ENCODE measurements at places on chromosomes 1 and 21. TPM values are rescaled to one million over a fixed set of nuclear protein-coding genes. Genes with fewer than 3 reads are reported as not detected.
A peak's percentile ranks its signal among the peaks of the same experiment; 100 is the strongest.

Gene ASCL5
- polyA plus RNA-seq = not detected

Gene RHD
- 0.19 TPM for polyA plus RNA-seq

Gene SPRR4
- polyA plus RNA-seq = not detected

Gene PROK1
- 11.1 TPM for polyA plus RNA-seq

Gene ANGPTL3
- polyA plus RNA-seq = 42.2 TPM

Gene SH2D5
- 0.71 TPM for polyA plus RNA-seq

Gene SPRR2E
- not detected for polyA plus RNA-seq

Gene OR2L8
- not detected for polyA plus RNA-seq

Gene TDRD10
- not detected for polyA plus RNA-seq

Gene SGIP1
- polyA plus RNA-seq = 3.5 TPM

Gene CCDC30
- 1.9 TPM for polyA plus RNA-seq

Gene CNKSR1
- 38.6 TPM for polyA plus RNA-seq

Gene EPHX1
- 138 TPM for polyA plus RNA-seq

GRCh38 chr1:61050541-61051442, 31.6 kb upstream of the NFIA start:
- DNase-seq = peak; percentile 54

GRCh38 chr1:178232108-178232507, 138.2 kb downstream of the RASAL2 start:
- DNase-seq = no peak

- peak; percentile 52 for DNase-seq
These were observed 51.5 kb upstream of the GCLM start for GRCh38 chr1:93960641-93961147.

GRCh38 chr1:218521414-218522169, 176.5 kb downstream of the TGFB2 start:
- DNase-seq = peak; percentile 34

- DNase-seq = no peak
These were observed 72.9 kb downstream of the LBR start for GRCh38 chr1:225354906-225355305.

- DNase-seq = no peak
These were observed 14.5 kb upstream of the GBP3 start for GRCh38 chr1:89037186-89037585.

- no peak for DNase-seq
These were observed 218.8 kb upstream of the CAMK1G start for GRCh38 chr1:209364716-209365115.

GRCh38 chr21:39730418-39731157, 14.4 kb upstream of the IGSF5 start:
- DNase-seq = no peak

GRCh38 chr1:13451399-13451965, 41.2 kb downstream of the PRAMEF20 start:
- DNase-seq = no peak

GRCh38 chr1:17780916-17781315, 25.8 kb downstream of the ACTL8 start:
- no peak for DNase-seq

GRCh38 chr1:156458181-156458503, 42.4 kb downstream of the MEF2D start:
- no peak for DNase-seq

DNA sequence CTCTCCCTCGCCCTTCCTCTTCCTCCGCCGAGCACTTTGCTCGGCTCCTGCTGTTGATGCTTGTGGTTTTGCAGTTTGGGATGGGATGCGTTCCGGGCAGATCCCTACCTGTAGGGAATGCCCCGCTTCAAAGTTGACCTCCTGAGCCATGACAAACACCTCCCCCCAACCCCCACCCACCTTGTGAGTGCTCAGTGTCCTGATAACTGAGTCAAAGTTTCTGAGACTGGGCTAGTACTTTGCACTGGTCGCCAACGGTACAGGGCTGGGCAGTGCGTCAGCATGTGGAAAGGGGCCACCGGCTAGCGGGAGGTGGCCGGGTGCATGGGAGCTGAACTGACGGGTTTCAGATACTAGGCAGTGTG, 771 bp downstream of the RABGAP1L start:
- peak; percentile 73 for DNase-seq

GRCh38 chr1:200436436-200436835, 26.6 kb upstream of the ZNF281 start:
- no peak for DNase-seq

- no peak for DNase-seq
These were observed 7.2 kb downstream of the INKA2 start for GRCh38 chr1:111731956-111732355.

DNA sequence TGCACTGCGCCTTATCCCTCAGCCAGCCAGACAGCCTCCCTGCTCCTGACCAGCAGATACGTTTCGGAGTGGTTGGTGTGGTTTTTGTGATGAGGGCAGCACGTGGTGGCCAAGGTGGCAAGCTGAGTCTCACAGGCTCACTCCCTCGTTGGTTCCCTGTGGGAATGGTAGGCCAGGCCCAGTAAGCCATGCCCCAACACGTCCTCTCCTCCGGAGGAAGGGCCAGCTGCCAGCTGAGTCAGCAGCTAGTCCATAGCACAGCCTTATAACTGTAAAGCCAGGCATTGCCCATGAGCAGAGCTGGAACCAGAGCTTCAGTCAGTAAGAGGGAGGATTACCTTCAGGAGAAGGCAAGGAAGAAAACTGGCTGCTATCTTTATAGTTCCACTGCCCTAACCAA, 29.5 kb downstream of the SZRD1 start:
- DNase-seq = peak; percentile 44

GRCh38 chr21:34695434-34695833, 26.6 kb downstream of the CLIC6 start:
- DNase-seq = no peak

DNA sequence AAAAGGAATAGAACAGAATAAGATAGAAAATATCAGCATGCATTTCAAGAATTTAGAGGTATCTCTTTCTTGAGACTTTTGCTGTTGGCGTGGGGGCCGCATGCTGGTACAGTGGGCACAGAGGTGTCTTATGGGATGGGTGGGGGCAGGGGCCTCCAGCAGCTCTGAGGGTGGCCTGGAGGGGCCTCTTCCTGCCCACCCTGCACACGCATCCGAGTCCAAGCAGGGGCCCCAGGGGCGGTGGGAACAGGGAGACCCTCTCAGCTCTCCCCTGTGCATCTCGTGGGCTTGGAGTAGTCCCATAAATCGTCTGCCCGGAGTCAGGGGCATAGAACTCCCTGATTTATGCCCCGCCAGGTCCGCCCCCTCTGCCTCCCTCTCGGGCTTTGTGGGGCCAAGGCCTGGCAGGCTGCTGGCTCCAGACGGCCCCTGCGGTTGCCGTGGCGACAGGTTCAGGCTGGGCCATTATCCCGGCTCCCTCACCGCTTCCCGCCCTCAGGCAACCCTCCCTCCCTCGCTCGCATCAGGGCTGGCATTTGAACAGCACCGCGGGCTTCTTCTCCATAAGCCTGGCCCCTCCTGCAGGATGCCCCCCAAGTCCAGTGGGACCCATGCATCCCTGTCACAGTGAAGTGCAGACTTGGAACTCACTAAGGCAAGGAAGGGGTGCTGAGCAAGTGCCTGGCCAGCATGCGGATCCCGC, 133.2 kb upstream of the ZBTB40 start:
- peak; percentile 64 for DNase-seq

GRCh38 chr1:217004776-217005436, 281.7 kb upstream of the ESRRG start:
- no peak for DNase-seq

GRCh38 chr1:233704898-233705723, 91.2 kb downstream of the KCNK1 start:
- DNase-seq = no peak
